ENCODE measurements at places on chromosomes 7 and 10.

GRCh38 chr7:124597509-124597908 lies 168.1 kb downstream of the GPR37 start:
- DNase-seq, result no peak

DNA sequence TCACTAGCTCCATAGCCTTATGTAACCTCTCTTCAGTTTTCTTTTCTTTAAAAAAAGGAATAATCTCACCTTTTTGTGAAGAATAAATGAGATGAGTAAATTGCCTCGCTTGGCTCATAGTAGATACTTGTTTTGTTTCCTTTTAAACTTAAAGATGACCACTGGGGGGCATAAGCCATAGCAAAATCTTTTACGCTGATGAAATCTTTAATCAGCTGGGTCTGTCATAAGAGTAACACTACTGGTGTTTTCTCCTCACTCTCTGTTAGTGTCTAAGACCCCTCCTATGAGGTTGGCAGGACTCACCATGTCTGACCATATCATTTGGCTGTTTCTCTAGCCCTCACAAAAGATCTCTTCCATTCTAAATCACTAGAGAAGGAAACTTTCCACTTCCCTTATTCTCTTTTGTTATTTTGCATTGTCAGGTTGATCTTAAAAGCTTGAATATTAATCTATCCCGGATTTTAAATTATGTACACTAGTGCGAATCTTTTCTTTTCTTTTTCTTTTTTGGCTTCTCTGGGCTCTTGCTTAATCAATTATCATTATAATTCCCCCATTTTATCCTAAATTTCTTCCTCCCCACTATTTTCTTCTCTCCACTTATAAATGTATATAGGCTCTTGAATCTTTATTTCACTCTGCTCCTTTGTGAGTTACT lies 12.5 kb downstream of the STAG3 start:
- peak; percentile 54 for DNase-seq

- DNase-seq, result no peak
Observed at GRCh38 chr7:76129366-76129765, 72.3 kb upstream of the SRRM3 start.

DNA sequence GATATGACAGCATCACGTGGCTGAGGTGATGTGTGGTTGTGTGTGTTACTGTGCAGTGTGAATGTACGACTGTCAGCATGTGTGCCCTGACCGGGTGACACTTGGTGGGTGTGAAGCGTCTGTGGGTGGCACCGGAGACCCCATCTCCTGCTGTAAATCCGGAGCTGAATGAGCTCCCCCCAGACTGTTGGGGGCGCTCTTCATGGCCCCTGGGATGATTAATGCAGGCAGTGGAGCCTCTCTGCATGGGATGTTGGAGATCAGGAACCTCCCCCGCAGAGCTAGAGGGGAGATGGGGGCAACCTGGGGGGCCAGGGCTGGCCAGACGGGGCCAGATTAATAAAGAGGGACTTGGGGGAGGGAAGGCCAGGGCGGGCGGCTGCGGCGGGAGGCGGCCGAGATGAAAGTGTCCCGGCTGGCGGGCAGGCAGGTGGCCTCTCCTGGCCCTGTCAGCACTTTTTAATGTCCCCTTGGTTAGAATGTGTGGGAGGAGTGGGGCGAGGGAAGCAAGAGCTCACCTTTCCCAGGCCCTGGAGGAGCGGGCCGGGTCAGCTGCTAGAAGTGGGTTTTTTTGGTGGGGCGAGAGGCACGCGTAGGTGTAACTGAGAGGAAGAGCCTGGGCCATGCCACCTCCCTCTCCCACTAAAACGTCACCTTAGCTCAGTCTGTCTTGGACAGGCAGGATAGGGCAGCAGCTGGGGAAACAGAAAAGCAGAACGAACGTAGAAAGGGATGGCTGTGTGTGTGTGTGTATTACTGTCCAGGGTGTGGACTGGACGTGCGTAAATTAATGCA lies 34.1 kb downstream of the HIF1AN start:
- no peak for DNase-seq

DNA sequence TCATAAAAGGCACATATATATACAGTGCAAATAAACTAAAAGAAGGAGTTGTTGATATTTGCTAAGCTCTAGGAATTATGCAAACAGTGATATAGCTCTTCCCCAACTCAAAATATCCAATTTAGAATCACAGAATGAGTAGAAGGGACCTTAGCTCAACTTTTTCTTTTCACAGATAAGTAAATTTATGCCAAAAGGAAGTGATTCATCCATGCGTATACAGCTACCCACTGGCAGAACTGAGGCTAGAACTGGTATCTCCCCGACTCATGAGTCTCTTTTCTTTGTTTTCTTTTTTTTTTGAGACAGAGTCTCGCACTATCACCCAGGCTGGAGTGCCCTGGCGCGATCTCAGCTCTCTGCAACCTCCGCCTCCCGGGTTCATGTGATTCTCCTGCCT lies 54.2 kb upstream of the SVIL start:
- DNase-seq, result no peak

DNA sequence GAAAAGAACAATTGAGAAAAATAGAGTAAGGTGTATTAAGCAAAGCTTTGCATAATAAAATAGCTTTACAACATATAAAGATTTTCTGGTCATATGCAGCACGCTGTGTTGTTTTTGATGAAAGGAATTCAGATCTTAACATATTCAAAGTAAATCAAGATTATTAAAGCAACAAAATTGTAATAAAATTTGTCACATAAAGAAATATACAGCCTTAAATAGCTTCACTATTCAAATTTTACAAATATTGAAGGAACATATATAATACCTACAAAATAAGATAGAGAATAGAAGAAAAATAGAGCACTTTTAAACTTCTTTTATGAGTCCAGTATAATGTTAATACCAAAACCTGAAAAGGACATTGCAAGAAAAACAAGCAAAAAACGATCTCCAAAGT lies 749.1 kb upstream of the POT1 start:
- DNase-seq, result no peak

All from trophoblast cell (in vitro differentiated cells and primary cell).